ENCODE measurements at places on chromosomes 16 and 17.

DNA sequence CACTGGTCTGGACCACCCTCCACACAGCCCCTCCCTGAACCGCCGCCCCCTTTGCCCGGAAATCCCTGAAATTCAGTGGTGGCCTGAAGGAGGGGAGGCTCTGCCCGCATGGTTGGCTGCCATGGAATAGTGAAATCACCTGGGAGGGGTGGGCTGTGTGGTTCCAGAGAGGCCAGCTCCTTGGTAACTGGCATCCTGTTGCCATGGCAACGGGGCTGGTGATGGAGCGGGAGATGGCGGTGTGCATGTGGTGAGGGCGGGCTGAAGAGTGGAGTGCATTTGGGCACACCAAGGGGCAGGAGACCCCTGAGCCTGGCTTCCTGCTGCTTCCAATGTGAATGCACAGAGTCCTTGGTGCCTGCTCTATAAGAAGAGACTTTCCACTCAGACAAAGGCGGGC lies 2.4 kb downstream of the EFNB3 start:
- peaks cover 24% of the 10 kb centered on the region for H3K4me1 ChIP-seq
- no peak overlapping the region for H3K27ac ChIP-seq
- H3K27me3 ChIP-seq: peaks cover 26% of the 10 kb centered on the region
- peaks cover 2% of the 10 kb centered on the region for H3K36me3 ChIP-seq
- no peak overlapping the region for H3K4me3 ChIP-seq

DNA sequence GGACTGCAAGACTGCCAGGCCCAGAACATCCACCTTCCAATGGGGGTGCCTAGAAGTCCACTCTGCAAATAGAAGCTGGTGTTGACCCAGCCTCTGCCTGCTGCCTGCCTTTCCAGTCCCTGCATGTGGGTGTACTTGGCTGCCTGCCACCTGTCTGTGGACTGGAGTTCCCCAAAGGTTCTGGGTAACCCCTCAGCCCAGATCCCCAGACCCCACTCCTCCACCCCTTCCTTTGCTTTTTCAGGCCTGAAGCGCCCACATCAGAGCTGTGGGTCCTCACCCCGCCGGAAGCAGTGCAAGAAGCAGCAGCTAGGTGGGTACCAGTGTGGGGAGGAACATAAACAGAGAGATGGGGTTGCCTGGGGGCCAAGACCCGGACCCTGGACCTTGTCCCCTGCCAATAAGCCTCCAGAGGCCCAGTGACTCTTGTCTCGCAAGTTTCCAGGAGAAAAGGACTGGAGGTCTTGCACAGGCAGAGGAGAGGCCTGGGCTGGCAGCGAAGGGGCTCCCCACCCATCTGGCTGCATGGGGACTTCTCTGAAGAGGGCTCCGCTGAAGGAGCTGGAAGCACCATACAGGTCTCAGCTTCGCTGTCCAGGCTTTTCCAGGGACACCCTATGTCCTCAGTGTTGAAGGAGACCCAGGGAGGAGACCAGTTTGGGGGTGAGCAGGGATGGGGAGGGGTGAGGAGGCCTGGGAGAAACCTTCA lies 34.3 kb downstream of the NLRC5 start:
- peaks cover 2% of the 10 kb centered on the region for H3K36me3 ChIP-seq
- peaks cover 12% of the 10 kb centered on the region for H3K4me1 ChIP-seq
- H3K4me3 ChIP-seq: no peak overlapping the region
- no peak for DNase-seq

DNA sequence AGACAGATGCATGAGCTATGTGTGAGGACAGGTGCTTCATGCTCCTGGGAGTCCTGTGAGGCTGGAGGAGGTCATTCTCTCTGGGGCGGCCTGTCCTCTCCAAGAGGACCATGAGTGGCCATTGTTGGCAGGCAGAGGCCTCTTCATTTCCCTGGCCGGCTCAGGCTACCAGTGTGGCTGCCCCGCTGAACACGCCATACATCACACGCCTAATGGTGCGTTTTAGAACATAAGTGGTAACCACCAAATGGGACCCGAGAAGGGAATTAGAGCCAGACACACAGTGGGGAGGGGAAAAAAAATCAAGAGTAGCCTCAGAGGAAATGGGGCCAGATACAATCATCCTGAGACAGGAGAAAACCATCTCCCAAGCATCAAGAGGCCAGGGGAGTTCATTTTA lies 140.0 kb downstream of the SPACA3 start:
- DNase-seq: no peak
- peaks cover 22% of the 10 kb centered on the region for H3K4me1 ChIP-seq
- no peak overlapping the region for H3K27ac ChIP-seq

- no peaks in the 10 kb centered on the region for H3K36me3 ChIP-seq
- peaks cover 4% of the 10 kb centered on the region for H3K27me3 ChIP-seq
- no peak for DNase-seq
These were observed 35.1 kb downstream of the SLC6A2 start for GRCh38 chr16:55690841-55691240.

DNA sequence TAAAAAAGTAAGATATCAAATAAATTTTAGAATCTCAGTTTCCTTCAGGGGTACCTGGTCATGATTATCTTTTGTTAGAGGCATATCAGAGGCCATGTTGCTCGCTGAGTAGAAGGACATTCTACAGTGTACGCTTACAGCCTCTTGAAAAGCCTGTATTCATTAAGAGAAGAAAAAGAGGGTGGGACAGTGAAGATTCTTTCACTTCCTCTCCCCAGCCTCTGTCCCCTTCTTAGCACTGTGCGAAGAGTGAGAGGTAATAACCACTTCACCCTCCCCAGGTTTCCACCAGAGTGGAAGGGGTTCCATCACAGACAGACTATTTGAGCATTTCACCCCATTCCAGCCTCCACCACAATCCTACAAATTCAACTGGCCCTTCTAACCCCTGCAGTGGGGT lies 4.8 kb upstream of the LPO start:
- H3K4me3 ChIP-seq: no peak overlapping the region
- no peaks in the 10 kb centered on the region for H3K4me1 ChIP-seq
- H3K27me3 ChIP-seq: peaks cover 1% of the 10 kb centered on the region
- no peaks in the 10 kb centered on the region for H3K36me3 ChIP-seq
- no peak overlapping the region for H3K27ac ChIP-seq

GRCh38 chr16:73106329-73107034 lies 58.6 kb upstream of the ZFHX3 start:
- no peak for DNase-seq
- H3K4me3 ChIP-seq: no peak overlapping the region
- H3K27me3 ChIP-seq: no peaks in the 10 kb centered on the region

GRCh38 chr17:68603027-68603426 lies 1.9 kb upstream of the FAM20A start:
- no peak overlapping the region for H3K4me3 ChIP-seq
- no peak for DNase-seq
- H3K4me1 ChIP-seq: peaks cover 8% of the 10 kb centered on the region
- no peak overlapping the region for H3K27ac ChIP-seq
- H3K36me3 ChIP-seq: no peaks in the 10 kb centered on the region
- H3K27me3 ChIP-seq: peaks cover 22% of the 10 kb centered on the region

- no peaks in the 10 kb centered on the region for H3K36me3 ChIP-seq
- no peak overlapping the region for H3K27ac ChIP-seq
- H3K4me1 ChIP-seq: peaks cover 14% of the 10 kb centered on the region
- no peak for DNase-seq
- H3K4me3 ChIP-seq: no peak overlapping the region
These were observed 41.7 kb downstream of the LYRM1 start for GRCh38 chr16:20942256-20942655.

DNA sequence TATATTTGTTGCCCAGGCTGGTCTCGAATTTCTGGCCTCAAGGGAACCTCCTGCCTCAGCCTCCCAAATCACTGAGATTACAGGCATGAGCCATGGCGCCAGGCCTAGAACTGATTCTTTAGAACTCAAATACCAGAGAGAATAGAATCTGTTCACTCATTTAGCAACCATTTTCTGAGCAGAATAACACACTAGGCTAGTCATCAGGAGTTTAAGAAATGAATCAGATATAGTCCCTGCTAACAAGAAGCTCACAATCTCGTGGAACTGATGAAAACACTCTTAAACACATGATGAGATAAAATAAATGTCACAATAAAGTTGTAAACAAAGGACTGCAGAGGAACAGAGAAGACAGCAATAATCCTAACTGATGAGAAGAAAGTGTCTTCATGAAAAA lies 55.8 kb upstream of the ADCY9 start:
- H3K27ac ChIP-seq: no peak overlapping the region
- H3K36me3 ChIP-seq: no peaks in the 10 kb centered on the region
- DNase-seq: no peak
- H3K4me3 ChIP-seq: no peak overlapping the region

DNA sequence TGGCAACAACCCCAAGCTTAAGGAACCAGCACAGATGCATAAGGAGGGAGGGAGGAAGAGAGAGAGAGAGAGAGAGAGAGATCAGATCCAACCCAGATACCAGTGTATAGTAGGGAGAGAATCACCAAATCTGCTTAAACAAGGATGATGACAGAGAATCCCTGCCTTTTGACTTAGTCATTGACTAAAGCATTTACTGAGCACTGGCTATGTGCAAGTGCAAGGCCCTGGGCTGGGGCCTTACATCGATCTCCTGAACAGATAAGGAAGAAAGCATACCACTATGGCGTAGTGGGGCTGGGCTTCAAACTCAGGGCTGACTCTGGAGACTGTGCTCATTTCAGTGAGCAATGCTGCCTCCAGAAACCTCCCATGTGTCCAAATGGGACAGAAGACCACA lies 15.8 kb downstream of the TSNAXIP1 start:
- no peak for DNase-seq
- H3K36me3 ChIP-seq: peaks cover 3% of the 10 kb centered on the region
- H3K27ac ChIP-seq: no peak overlapping the region
- H3K27me3 ChIP-seq: no peaks in the 10 kb centered on the region
- H3K4me3 ChIP-seq: no peak overlapping the region
- H3K4me1 ChIP-seq: no peaks in the 10 kb centered on the region

GRCh38 chr16:27199736-27200135 lies 3.6 kb upstream of the KDM8 start:
- H3K4me1 ChIP-seq: peaks cover 24% of the 10 kb centered on the region
- no peaks in the 10 kb centered on the region for H3K27me3 ChIP-seq
- no peak overlapping the region for H3K27ac ChIP-seq
- no peak for DNase-seq
- no peaks in the 10 kb centered on the region for H3K36me3 ChIP-seq

DNA sequence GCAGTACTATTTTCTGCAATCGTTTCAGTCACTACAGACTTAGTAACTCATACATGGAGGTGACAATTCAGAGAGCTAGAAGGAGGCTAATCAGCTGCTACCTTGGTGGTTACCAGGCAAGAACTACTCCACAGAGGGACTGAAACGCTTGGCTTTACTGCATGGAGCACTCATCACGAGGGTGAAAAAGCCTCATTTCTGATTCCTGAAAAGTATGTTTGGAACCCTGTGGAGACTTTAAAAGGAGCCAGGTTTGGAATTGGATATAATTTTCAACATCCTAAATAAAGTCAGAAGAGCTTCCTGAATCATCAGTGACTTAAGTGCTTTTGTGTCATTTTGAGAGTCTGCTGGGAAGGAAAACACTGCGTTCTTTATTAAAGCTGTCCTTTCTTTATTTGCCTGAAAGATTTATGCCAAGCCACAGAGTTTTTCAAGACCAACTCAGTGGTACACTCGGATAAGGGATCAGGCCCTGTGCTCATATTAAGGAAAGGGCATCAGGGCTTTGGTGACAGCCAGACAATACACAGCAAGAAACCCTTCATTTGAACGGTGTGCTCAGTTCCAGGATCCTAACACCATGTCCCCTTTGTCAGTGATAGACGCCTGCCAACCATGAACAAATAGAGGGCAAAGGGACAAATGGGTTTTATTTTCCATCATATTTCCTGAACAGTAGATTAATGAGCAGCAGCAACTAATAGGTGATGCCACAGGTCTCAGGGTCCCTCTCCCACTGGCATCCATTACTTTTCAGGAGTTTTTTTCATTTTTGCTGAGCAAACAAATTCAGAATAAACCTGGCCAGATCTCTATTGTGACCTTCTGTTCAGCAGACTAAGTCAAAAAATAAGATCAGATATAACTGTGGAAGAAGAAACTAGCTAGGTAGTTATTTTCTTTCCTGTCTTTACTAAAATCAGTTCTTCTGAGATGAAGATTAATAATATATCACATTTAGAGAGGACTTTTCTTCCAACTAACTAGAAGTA lies 80.5 kb upstream of the CLEC18B start:
- peaks cover 4% of the 10 kb centered on the region for H3K36me3 ChIP-seq
- H3K4me1 ChIP-seq: no peaks in the 10 kb centered on the region
- H3K27ac ChIP-seq: no peak overlapping the region

- H3K4me3 ChIP-seq: no peak overlapping the region
- no peaks in the 10 kb centered on the region for H3K36me3 ChIP-seq
- no peak for DNase-seq
- no peak overlapping the region for H3K27ac ChIP-seq
These were observed 39.9 kb downstream of the TEKT5 start for GRCh38 chr16:10654592-10655414.

DNA sequence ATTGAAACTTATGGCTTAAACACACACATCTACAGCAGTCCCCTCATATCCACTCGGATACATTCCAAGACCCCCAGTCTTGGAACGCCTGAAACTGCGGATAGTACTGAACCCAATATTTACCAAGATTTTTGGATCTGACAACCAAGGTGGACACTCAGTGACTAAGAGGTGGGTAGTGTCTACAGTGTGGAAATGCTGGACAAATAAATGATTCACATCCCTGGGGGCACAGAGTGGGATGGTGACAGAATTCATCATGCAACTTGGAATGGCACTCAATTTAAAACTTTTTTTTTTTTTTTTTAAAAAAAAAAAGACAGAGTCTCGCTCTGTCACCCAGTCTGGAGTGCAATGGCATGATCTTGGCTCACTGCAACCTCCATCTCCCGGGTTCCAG lies 54.2 kb upstream of the TRAP1 start:
- H3K4me3 ChIP-seq: no peak overlapping the region
- no peaks in the 10 kb centered on the region for H3K4me1 ChIP-seq
- H3K27me3 ChIP-seq: no peaks in the 10 kb centered on the region
- no peak overlapping the region for H3K27ac ChIP-seq
- H3K36me3 ChIP-seq: peaks cover 28% of the 10 kb centered on the region

- H3K4me1 ChIP-seq: no peaks in the 10 kb centered on the region
- H3K36me3 ChIP-seq: no peaks in the 10 kb centered on the region
- H3K27ac ChIP-seq: no peak overlapping the region
- H3K27me3 ChIP-seq: no peaks in the 10 kb centered on the region
- H3K4me3 ChIP-seq: no peak overlapping the region
- DNase-seq: no peak
These were observed 70.1 kb upstream of the MPHOSPH6 start for GRCh38 chr16:82240111-82240510.

DNA sequence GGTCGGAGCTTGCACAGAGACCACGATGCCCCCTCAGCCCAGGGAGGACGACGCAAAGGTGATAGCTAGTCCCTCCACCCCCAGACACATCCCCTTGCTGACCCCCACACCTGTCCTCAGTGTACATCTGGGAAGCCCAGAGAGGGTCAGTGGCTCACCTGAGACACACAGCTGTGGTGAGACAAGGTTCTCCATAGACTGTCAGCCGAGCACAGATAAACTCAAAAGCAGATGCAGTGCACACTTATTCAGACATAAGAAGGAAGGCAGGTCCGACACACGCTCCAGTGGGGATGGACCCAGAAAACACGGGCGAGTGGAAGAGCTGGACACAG lies 19.6 kb downstream of the CBFA2T3 start:
- peaks cover 18% of the 10 kb centered on the region for H3K27me3 ChIP-seq
- no peak overlapping the region for H3K4me3 ChIP-seq
- no peak for DNase-seq
- no peaks in the 10 kb centered on the region for H3K4me1 ChIP-seq
